ENCODE measurements at places on chromosomes 2 and 18.

- peak; percentile 92 for DNase-seq
Measured at GRCh38 chr2:64092502-64092901, 51.7 kb downstream of the PELI1 start.

GRCh38 chr2:45190481-45190942, 181.3 kb upstream of the SIX2 start:
- DNase-seq, result no peak

DNA sequence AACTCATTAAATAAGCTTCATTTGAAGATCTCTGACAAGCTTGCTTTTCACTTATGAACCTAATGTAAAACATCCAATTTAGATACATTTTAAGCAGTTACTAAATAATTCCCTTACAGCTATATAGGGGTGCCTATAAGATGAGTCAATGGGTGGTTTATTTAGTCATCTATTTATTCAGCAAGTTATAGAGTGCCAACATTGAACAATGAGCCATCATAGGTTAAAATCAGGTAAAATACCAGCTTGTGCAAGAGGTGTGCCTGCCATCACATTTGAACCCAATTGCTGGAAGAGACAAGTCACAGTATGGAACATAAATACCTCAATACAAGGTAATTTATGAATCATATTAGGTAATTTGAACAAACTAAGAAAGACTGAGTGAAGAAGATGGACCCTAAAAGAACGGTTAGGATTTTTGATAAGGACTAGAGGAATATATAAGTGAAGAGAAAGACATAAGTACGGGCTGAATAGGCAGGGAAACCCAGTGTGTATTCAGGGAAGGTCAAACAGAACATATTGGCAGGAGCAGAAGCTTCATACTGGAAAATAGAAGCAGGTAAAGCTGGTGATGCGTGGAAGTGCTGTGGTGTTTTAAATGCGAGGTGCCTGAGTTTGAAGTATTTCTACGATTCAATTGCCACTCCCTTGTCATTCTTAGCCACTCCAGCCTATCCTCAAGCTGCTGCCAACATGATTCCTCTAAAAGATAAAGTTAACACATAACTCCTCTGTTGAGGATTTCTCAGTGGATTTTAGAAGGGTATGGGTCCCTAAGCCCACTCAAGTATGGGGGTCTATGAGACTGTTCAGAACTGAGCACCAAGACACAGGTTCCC, 18.9 kb upstream of the STAT4 start:
- DNase-seq, result no peak

GRCh38 chr2:3269425-3270094, 108.1 kb downstream of the EIPR1 start:
- no peak for DNase-seq

- no peak for DNase-seq
Measured at GRCh38 chr2:229612384-229612971, 101.9 kb downstream of the DNER start.

GRCh38 chr18:67672716-67673115, 156.2 kb upstream of the DSEL start:
- DNase-seq, result no peak

DNA sequence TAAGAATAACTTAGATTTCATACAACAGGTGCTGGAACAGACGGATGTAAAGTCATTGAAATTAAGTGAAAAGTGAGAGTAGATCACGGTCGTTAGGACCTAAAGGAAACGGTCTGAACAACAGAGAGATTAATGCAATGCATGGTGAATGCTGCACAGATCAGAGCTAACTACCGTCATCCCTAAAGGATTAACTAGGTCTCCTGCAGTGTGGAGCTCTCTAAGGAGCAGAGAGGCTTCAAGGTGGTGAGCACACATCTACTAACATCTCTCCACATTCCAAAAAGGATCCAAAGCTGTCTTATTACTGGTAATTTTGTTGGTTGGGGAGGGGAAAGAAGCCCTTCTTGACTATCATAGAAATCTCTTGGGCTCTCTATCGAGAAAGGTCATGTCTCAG, 75.3 kb downstream of the CABYR start:
- no peak for DNase-seq
